ENCODE measurements at places on chromosomes 1 and 21. TPM values are rescaled to one million over a fixed set of nuclear protein-coding genes. Genes with fewer than 3 reads are reported as not detected.

The KCNE2 gene
- total RNA-seq = not detected

The ANKRD35 gene
- not detected for total RNA-seq

The SLC35F3 gene
- total RNA-seq = 5.4 TPM

The LEFTY1 gene
- total RNA-seq = 0.50 TPM

The TRAPPC10 gene
- total RNA-seq = 19.4 TPM

The SLAMF8 gene
- total RNA-seq = not detected

The UTS2 gene
- not detected for total RNA-seq

The CFHR3 gene
- 0.32 TPM for total RNA-seq

The FCRL5 gene
- not detected for total RNA-seq

The AIRE gene
- not detected for total RNA-seq

The PTGFR gene
- total RNA-seq = not detected

The MAP10 gene
- total RNA-seq = 0.92 TPM

The ALX3 gene
- not detected for total RNA-seq

The LCK gene
- total RNA-seq = not detected

All from A549 treated with ZK216348 at 1 μM for 4 hours (cell line).